ENCODE measurements at places on chromosomes 1 and 21.

- no peak for DNase-seq
These were observed 18.1 kb upstream of the COL18A1 start for GRCh38 chr21:45386728-45387371.

- no peak for DNase-seq
These were observed 154.5 kb upstream of the GORAB start for GRCh38 chr1:170377440-170377839.

DNA sequence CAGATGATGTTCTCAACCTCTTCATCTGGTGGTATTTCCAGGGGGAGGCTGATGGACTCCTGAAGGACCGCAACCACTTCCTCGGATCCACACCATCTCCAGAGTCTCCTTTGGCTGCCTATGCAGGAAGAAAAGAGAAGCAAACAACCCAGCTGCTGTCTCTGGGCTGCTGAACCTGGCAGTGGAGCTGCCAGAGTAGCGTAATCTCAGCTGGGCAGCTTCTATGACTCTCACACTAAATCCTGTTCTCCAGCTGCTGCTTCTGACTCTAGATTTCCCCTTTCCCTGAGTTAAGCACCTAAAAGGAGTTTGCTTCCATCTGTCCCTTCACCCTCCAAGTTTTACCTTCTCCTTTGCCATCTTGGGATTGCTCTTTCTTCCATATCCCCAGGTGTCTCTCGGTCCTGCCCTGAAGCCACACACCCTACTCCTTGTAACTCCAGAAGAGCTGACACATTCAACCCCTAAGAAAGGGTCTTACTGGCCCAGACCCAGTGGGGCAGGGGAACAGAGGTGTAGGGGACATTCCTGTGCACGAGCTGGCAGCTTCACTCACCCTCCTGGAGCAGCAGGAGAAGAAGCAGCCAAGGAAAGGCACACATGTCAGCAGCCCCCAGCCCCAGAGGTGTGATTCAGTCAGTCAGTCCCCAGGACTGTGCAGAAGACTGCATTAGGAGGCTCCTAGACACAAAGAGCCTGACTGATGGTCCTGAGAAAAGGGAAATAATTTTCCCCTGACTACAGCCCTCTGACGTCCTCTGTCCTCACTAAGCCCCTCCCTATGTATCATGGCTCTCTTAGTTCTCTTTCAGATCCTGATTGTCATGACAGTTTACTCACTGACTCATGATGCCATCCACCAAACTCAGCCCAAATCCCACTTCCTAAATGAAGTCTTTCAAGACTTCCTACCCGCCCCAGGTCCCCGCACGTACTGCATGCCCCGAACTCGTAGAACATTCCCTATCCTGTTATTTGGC lies at the start of gene SLAMF9:
SLAMF9 (minus strand) TSS at position 702 of the 980 bp plus-strand sequence; CDS start at position 602, 100 bp downstream.
- DNase-seq = no peak

DNA sequence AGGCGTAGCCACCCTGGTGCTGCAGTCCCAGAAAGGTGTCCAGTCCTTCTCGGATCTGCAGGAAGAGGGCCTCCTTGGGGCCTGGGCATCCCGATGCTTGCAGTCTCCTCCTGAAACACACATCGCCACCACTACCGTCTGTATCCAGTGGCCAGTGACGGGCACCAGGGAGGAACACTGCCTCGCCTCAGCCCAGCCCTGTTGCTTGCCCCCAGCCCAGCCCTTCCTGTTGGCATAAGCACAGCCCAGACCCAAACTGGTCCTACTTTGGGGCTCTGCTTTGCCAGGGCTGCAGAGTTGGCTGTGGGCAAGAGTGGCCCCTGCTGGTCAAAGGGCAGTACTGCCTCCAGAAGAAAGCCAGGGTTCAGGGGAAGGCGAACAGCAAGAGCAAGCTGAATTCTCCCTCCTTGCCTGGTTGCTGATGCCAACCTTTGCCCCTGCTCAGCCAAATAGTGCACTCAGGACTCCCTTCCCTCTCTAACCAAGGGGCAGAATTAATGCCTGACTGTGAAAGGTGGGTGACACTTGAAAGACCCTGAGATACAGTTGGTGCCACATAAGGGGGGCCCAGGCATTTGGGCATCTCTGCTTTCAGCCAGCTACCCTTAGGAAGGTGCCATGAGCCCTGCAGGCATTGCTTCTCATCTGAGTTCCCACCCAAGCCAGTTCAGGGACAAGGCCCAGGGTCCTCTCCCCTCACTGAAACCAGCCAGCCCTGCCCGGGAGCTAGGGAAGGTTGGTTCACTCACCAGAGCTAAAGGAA lies 11.1 kb upstream of the ARHGEF2 start:
- peak; percentile 71 for DNase-seq

- no peak for DNase-seq
These were observed 31.9 kb upstream of the PKP1 start for GRCh38 chr1:201251411-201251810.
